ENCODE measurements at places on chromosomes 2 and 18.
A peak's percentile ranks its signal among the peaks of the same experiment; 100 is the strongest.

DNA sequence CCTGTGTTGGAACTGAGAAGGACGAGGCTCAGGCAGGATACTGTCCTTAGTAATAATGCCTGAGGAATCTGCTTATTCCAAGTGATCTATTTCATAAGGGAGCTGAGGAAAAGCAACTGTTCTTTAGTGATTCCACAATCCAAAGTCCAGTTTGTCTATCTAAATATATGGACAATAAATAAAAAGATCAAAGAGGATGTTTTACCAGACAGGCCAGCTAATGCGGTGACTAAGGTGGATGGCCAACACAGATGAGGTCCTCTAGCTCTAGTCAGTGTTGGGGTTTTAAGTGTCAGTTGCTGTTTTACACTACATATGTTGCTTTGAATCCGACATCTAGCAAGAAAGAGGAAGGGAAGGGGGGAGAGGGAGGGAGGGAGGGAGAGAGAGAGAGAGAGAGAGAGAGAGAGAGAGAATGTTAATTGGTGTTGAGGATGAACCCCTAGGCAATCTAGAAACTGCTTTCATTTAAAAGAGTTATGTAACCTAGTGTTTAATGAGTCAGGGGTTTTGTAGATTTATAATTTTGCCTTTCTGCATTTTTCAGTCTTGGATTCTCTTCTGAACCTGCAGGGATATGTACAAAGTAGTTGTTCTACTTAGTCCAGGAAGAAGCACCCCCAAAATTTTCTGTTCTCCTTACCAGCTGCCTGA lies 27.0 kb upstream of the SCN1A start:
- H3K4me3 ChIP-seq = no peak overlapping the region
- no peaks in the 10 kb centered on the region for H3K36me3 ChIP-seq
- no peak for DNase-seq
- no peaks in the 10 kb centered on the region for H3K4me1 ChIP-seq

- no peaks in the 10 kb centered on the region for H3K36me3 ChIP-seq
- H3K27ac ChIP-seq = no peak overlapping the region
- no peak for DNase-seq
- H3K27me3 ChIP-seq = no peaks in the 10 kb centered on the region
- no peaks in the 10 kb centered on the region for H3K4me1 ChIP-seq
These were observed 548.0 kb downstream of the CNTNAP5 start for GRCh38 chr2:124572934-124573634.

DNA sequence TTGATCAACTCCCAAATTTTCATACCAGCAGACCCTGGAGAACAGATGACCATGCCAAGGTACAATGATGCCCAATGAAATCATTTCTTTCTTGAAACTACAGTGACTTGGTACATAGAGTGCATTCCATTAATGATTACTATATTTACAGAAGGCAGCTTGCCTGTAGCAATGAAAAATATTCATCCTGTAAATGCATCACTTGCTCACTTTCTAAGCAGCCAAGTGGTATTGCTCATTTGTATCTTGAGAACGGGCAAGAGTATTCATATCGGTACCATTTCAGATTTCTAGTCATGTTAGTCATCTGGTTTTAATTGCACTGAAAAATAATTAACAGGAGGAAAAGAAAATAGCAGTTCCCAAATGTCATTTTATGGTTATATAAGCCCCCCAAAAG lies 59.6 kb downstream of the VIL1 start:
- H3K27ac ChIP-seq = no peak overlapping the region
- no peaks in the 10 kb centered on the region for H3K27me3 ChIP-seq
- H3K36me3 ChIP-seq = peaks cover 13% of the 10 kb centered on the region
- no peaks in the 10 kb centered on the region for H3K4me1 ChIP-seq
- no peak for DNase-seq

DNA sequence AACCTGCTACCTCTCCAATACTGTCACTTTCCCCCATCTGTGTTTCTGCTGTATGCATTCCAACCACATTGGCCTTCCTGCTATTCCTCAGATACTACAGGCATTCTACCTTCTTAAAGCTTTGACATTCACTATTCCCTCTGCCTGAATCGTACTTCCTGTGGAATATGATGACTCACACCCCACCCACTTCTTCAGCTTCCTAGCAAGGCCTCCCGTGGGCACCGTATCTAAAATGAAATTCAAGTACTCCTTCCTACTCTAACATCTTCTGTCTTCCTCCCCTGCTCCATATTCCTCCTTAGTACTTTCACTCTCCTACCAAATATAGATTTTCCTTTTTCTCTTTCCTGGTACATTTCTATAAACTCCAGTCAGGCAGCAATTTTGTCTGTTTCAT lies 710.4 kb downstream of the RNF144A start:
- no peaks in the 10 kb centered on the region for H3K4me1 ChIP-seq
- no peak overlapping the region for H3K27ac ChIP-seq
- no peak for DNase-seq
- H3K36me3 ChIP-seq = no peaks in the 10 kb centered on the region
- no peak overlapping the region for H3K4me3 ChIP-seq

DNA sequence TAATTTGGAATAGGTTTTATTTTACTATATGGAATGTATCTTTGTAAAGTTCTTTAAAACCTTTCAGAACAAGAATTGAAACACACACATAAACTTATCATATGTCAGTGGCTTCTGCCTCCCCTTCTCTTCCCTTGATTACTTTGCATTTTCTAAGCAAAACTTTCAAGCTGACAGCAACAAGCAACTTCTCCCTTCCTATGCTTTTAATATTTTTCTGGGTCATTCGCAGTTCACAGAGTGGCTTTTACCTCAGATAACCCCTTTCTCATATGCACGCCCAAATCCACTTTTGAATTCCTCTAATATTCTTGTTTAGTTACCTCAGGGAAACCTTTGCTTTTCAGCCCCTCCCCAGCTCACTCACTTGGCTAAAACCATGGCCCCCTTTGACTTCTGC lies 36.7 kb upstream of the CDC42EP3 start:
- DNase-seq = no peak
- no peaks in the 10 kb centered on the region for H3K36me3 ChIP-seq
- peak overlapping the region; percentile 28 for H3K4me3 ChIP-seq
- peaks cover 38% of the 10 kb centered on the region for H3K4me1 ChIP-seq

DNA sequence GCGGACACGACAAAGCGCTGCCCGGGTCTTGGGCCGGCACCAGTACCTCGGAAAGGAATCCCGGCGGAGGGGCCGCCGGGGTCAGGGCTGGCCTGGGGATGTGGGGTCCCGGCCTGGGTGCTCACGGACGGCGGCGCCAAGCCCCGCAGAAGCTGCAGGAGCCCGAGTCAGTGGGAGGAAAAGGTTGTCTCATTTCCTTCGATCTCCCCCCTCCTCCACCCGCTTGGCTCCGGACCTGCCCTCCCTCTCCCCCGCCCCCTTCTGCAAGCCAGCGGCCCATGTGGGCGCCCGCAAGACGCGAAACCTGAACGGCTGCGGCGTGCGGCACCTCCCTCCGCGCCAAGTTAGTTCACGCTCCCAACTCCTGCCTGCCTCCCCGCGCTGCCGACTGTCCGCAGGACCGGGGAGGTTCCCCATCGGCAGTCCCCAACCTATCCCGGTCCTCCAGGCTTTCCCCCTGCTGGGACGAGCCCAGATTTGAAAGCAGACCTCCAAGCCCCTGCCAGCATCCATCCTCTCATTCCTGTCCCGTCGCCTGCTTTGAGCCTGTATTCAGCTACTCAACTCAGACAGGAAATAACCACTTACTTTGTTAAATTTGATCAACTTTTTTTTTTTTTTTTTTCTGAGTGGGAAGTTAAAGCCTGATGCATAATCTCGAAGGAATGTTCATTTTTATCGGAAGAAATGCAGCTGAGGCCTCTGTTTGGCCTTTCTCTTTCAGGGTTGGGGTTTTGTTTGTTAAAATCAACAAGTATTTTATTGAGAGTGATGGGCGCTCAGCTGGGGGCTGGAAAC lies at the start of gene EVA1A:
TSS of gene EVA1A (minus strand) at position 172 of the 798 bp plus-strand sequence. CDS start 42,799 bp downstream, outside the sequence.
- no peaks in the 10 kb centered on the region for H3K36me3 ChIP-seq
- DNase-seq = peak; percentile 73
- peaks cover 43% of the 10 kb centered on the region for H3K27me3 ChIP-seq
- peak within 1 kb of the TSS; percentile 98 for H3K4me3 ChIP-seq

DNA sequence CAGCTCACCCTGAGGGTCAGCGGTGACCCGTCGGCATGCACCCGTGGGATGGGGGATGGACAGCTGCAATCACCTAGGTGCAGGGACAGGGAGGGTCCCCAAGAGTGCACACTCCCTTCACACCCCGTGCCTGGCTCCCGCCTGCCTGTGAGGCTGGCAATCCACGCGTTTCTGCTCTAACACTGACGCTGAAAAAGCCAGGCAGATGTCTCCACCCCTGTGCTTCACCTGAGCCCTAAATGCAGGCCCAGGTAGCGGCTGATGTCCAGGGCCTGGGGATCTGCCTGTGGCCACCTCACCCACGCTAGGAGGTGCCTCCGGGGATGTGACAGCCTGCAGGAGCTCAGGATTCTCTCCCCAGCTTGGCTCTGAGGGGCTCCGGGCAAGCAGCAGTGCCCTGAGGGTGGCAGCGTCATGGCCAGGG lies 212.0 kb upstream of the SALL3 start:
- H3K27me3 ChIP-seq = peaks cover 30% of the 10 kb centered on the region
- H3K27ac ChIP-seq = no peak overlapping the region
- no peak overlapping the region for H3K4me3 ChIP-seq
- no peaks in the 10 kb centered on the region for H3K36me3 ChIP-seq
- peaks cover 15% of the 10 kb centered on the region for H3K4me1 ChIP-seq

- H3K27me3 ChIP-seq = no peaks in the 10 kb centered on the region
- H3K36me3 ChIP-seq = peaks cover 10% of the 10 kb centered on the region
- no peak overlapping the region for H3K4me3 ChIP-seq
- DNase-seq = no peak
- no peak overlapping the region for H3K27ac ChIP-seq
- H3K4me1 ChIP-seq = peaks cover 4% of the 10 kb centered on the region
These were observed 80.9 kb downstream of the SLC25A12 start for GRCh38 chr2:171813126-171813525.

DNA sequence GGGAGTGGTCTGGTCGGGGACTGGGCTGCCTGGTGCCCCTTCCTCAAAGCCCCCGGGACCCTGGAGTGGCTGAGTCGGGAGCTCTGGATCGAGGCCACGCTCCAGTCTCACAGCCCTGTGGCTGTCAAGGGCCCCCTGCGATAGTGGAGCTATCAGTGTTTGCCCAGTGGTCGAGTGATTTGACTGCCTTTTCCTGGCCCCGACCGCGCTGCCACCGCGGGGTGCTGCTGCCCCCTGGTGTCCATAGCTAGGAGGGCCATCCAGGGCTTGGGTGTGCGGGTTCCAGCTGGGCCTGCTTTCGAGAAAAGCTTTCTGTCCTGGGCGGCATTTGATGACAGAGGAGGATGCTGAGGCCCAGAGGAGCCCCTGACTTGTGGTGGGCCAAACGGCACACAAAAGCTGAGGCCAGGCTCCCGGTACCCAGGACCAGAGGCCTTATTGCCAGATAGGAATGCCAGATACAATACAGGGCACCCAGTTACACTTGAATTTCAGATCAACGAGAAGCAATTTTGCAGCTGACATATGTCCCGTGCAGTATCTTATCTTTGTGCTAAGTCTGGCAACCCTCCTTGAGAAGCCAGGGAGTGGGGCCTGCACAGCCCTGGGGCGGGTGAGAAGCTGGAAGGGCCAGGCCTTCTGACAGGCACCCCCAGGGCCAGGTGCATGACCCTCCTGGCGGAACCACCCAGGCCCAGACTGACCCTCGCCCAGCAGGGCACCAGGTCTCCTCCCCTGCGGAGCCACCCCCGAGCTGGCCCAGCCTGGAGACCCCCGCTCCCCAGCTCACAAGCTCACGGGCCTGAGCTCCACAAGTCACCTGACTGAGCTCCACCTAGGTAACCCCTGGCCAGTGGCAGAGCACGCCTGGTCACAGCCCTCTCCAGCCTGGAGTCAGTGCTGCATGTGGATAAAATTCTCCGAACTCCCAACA lies 13.0 kb downstream of the ODC1 start:
- H3K27me3 ChIP-seq = peaks cover 7% of the 10 kb centered on the region
- peak; percentile 89 for DNase-seq
- H3K36me3 ChIP-seq = no peaks in the 10 kb centered on the region
